Activated T-cell treated with anti-CD3 and anti-CD28 coated beads for 48 hours (primary cell): ENCODE measurements at places on chromosomes 16 and 17.

- DNase-seq = no peak
These were observed 101.8 kb downstream of the ABCA8 start for GRCh38 chr17:68853439-68853838.

DNA sequence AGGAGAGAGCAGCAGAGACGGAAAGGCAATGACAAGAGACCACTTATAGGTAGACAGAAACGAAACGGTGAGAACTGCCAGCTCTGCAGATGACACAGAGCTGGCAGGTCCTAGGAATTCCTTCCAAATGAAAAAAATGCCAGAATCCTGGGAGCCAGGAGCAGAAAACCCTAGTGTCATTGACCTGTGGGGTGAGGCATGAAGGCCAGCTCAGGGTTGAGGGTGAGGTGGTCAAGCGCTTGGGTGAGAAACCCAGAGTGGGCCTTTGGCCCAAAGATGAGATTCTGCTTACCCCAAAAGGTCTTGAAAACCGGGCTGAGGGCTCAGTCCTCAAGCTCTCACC, 9.2 kb downstream of the HIC1 start:
- DNase-seq = no peak

- DNase-seq = no peak
These were observed 12.5 kb downstream of the HNF1B start for GRCh38 chr17:37732316-37732715.

- no peak for DNase-seq
These were observed 1.2 kb downstream of the MAPK7 start for GRCh38 chr17:19379361-19380065.

DNA sequence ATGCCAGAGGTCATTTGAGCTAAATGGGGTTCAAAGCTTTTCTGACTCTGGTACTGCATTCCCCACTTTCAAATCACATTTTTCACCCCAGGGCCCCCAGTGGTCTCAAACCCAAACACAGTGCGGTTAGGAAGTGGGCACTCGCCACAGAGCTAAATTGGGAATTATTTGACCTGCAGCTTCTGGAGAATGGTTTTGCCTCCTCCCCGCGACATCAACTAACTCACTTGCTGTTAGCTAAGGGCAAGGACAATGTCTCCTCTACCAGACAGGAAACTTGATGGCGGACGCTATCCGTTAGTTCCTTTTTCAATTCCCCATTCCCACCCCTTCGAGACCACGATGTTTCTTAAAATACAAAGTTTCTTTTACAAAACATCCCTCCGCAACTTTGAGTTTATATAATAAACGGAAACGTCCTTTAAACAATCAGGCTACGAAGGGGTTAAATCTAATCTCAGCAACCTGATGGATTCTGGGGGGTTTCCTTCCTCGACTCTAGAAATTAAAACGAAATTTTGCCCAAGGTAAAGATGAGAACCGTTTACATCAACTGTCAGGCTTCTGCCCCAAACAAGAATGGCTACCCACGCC, 500 bp upstream of the KAT7 start:
- no peak for DNase-seq

GRCh38 chr17:2102931-2103809, 48.3 kb downstream of the HIC1 start:
- no peak for DNase-seq

- peak; percentile 48 for DNase-seq
These were observed 18.6 kb upstream of the ZNF629 start for GRCh38 chr16:30805370-30806169.

DNA sequence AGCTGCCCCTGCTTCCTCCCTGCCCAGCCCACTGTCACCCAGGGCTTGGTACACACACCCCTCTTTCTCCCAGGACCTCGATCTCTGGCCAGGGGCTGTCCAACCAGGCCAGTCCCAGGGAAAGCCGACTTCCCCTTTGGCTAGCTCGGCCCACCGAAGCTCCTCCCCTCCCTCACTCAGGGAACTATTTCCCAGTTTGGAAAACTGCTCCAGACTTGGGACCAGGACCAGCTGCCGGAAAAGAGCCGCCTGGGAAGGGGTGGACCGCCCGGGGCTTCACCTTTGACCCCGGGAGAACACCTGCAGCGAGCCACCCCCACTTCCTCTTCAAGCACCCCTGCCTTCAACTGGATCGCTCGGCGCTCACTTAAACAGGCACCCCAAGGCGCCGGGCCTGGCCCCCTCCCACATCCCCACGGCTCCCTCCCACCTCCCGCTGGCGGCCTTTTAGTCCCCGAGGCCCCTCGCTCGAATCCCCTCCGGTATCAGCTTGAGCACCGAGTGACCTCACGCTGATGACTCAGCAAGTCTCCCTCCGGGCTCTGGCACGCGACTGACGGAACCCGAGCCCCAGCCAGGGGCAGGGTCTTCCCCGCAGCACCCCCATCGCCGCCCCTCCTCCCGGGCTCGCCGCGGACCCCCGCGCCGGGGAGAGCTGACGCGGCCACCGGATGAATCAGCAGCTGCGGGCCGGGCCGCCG, 934 bp downstream of the MAFG start:
- peak; percentile 59 for DNase-seq

- no peak for DNase-seq
These were observed 24.8 kb upstream of the SLC25A19 start for GRCh38 chr17:75313941-75314551.

DNA sequence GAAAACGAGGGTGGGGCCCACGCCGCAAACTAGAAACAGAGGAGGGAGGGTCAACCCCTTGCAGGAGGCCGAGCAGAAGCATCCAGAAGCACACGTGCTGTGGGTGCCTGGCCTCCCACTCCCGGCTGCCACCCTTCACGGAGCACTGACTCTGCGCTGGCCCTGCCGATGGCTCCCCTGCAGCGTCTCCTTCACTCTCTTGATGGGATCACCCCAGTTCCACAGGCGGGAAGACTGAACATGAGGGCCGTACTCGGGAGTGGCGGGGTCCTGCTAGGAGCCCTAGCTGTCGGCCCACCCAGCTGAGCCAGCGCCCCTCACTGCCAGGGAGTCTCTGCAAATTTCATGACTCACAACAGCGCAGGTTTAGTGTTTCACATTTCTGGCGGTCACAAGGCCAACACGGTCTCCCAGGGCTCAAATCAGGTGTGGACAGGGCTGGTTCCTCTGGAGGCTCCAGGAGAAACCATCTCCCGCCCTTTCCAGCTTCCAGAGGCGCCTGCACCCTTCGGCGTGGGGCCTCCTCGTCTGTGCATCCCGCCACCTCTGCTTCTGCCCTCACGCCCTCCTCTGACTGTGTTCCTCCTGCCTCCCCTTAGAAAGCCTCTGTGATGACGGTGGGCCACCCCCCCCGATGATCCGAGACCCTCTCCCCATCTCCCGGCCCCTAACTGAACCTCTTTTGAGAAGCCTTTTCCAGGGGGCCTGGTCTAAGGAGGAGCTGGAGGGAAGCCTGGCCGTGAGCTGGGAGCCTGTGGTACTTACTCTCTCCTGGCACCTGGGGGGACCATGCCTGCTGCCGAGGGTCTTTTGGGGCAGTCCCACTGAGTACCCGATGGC, 2.0 kb downstream of the PTX4 start:
- no peak for DNase-seq

- DNase-seq = no peak
These were observed 3.7 kb downstream of the ZG16B start for GRCh38 chr16:2833776-2834175.

- no peak for DNase-seq
These were observed 4.1 kb downstream of the ICAM2 start for GRCh38 chr17:64016231-64016784.

DNA sequence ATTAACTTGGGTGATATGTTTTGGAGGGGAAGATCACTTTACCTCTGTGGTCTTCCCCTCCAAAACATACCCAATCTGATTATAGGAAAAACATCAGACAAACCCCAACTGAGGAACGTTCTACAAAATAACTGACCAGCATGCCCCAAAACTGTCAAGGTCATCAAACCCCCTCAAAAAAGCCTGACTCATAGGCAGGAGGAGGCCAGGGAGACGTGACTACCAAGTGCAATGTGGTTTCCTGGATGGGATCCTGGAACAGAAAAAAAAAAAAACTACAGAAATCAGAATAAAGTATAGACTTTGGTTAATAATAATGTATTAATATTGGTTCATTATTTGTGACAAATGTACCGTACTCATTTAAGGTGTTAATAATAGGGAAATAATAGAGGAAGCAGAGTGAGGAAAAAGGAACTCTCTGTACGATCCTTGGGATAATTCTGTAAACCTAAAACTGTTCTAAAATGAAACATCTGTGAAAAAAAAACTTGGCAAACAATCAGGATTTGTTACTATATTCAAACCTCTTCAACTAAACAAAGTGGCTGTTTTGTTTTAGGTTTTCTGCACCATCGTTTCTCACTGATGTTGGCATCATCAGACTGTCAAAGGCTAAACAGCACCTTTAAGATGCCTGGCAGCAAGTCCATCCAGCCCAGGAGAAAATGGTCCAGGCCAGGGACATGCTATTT, 266.7 kb upstream of the SDK2 start:
- no peak for DNase-seq

DNA sequence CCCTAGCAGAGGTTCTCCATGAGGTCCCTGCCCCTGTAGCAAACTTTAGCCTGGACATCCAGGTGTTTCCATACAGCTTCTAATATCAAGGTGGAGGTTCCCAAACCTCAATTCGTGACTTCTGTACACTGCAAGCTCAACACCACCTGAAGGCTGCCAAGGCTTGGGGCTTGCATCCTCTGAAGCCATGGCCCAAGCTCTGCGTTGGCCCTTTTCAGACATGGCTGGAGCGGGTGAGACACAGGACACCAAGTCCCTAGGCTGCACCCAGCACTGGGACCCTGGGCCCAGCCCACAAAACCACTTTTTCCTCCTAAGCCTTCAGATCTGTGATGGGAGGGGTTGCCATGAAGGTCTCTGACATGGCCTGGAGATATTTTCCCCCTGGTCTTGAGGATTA, 1292.0 kb downstream of the CDH8 start:
- no peak for DNase-seq

GRCh38 chr17:65039336-65039988, 17.1 kb downstream of the GNA13 start:
- no peak for DNase-seq

DNA sequence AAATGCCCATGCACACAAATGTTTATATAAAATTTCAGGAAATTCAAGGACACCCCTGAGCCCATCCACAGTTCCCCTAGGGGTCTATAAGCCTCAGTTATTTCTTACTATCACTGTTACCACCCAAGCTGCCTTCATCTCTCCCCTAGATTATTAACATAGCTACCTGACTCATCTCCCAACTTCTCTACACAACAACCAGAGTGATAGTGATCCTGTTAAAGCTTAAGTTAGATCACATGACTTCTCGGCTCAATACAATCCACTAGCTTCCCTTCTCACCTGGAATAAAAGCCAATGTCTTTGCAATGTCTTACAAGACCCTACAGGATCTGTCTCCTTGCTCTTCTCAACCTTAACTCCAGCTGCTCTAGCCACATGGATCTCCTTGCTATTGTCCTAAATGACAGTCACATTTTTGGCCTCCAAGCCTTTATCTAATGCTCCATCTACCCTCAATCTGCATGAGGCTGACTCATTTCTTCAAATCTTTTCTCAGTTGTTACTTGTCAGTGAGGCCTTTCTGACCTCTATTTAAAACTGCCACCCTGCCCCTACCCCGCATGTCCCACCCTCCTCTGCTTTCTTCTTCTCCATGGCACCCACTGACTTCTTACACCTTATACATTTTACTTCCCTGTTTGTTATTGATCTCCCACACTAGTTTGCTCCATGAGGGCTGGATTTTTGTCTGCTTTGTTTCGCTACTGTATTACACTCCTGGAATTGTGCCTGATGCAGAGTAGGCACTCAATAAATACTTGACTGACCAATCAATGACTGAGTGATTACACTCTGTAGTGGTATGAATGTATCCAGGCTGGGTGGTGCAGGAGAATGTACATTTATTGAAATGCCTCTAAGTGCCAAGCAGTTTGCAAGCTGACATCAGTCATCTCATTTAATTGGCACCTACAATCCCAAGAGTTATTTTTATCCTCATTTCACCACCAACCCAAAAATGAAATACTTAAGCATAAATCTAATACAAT, 5.2 kb upstream of the LIG3 start:
- DNase-seq = no peak
